ENCODE measurements at places on chromosomes 1 and 21.

DNA sequence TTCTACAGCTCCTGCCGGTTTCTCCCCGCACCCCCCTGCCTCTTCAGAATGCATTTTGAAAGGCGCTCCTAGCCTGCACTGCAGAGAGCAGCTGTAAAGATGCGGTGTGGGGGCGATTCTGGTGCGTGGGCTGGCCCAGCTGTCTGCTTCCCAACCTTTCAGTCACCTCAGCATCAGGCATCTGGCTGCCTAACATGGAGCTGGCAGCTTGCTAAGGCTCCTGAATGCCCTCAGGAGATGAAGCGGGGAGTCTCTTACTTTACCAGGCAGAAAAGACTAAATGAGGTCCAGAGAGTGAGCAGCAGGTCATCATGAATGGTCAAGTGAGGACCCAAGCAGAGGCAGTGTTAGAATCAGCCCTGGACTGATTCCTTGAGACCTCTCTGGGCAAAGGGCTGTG is 8.7 kb downstream of the IER5 start:
- DNase-seq: no peak

GRCh38 chr1:183012301-183012994 is 10.8 kb upstream of the LAMC1 start:
- no peak for DNase-seq

DNA sequence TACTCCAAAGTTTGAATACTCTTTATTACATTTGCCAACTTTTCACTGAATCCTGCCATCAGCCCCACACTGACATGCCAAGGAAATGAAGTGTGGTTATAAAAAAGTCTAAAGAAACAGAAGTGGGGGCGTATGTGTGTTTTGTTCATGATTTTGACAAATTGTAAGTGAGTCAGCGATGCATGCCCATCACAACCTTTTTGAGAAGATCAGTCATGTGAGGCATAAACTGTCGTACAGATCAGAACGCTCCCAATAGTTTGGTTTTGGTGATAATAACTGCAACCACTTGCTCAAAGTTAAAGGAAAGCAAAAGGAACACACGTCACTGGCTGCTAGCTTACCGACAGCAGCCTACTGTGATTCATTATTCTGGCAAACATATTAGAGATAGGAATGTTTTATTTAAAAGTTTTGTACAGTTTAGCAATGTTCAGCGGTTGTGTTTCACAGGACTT is 95.6 kb downstream of the RGS2 start:
- peak; percentile 96 for DNase-seq

DNA sequence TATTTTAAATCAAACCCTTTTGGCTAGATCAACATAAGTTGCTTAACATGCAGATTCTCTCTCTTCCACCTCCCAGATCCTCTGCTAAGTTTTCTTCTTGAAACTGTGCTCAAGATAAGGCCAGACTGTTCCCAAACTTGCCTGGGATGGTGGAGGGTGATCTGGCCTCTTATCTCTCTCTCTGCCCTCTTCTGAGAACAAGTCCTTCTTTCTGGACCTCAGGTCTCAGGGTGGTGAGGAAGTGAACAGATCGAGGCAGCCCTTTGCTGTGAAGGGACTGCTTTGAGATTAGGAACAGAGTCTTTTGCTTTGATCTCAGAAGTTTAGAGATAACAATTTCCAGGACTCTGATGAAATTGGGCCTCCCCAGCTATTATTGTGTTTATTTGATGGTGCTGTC is 70.7 kb downstream of the HUNK start:
- DNase-seq: no peak

DNA sequence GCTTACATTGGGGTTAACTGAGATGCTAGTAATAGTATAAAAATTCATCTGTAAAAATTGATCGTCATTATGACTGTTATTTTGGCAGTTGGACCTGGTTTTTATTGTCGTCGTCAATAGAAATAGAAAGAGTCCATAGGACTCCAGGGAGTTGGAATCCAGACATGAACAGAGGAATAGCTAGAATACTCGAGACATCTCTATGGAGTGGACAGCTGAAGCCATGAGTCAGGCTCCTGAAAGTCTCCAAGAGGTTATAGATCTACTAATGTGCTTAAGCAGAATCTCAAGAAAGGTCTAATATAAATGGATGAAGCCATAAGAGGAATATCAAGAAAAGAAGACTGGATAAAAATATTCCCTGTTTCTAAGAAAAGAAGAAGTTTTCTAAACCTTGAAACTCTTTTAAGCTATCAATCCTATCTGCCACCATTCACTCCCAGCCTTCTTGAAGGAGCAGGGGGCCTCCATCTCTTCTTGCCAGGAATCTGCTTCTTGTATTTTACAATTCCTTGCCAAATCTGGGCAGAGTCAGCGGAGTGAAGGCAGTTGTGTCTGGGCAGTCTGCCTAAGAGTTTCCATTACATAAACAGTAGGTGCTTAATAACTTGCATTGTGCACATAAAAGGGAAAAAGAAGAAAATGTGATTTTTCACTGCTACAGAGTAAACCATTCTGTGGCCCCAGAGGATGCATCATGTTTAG is 163.3 kb downstream of the ST6GALNAC5 start:
- no peak for DNase-seq

- no peak for DNase-seq
Observed at GRCh38 chr1:2950926-2951305, 70.4 kb upstream of the ACTRT2 start.

DNA sequence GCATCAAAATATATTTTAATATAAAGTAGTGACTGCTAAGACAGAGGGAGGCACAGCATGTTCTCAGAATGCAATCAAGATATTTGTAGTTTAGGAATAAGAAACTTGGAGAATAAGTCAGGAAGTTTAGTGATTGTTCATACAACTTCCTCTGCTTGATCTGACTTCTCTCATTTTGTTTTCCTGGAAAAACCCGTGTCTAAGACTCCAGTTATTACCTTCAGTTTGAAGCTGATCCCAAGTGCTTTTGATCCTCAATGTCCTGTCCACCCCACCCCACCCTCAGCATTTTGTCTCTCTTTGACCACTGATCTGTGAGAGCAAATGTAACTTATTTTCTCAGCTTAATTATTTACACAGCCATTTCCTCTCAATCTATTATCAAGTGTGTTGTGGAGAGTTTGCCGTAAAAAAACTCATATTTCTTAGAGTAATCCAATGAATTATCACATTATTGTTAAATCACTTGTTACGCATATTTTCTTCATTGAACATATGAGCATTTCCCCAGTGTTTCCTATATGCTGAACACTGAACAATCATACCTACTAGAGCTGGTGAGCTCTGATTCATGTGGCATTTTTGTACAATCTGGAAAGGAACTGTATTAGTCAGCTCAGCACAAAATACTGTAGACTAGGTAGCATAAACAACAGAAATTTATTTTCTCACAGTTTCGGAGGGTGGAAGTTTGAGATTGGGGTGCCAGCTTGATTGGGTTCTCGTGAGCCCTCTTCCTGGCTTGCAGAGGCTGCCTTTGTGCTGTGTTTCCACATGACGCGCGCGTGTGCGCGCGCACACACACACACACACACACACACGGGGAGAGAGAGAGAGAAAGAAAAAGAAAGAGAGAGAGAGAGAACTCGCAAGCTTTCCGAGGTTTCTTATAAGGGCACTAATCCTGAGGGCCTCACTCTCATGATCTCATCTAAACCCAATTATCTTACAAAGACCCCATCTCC is 65.5 kb upstream of the DPYD start:
- DNase-seq: no peak

GRCh38 chr1:214384373-214385079 is 103.6 kb downstream of the SMYD2 start:
- DNase-seq: no peak

- no peak for DNase-seq
Observed at GRCh38 chr1:31792541-31792940, 23.3 kb downstream of the SPOCD1 start.

- peak; percentile 76 for DNase-seq
Observed at GRCh38 chr21:34996304-34997101, 52.6 kb downstream of the RUNX1 start.

GRCh38 chr1:226603022-226603857 is 54.7 kb downstream of the STUM start:
- peak; percentile 50 for DNase-seq

DNA sequence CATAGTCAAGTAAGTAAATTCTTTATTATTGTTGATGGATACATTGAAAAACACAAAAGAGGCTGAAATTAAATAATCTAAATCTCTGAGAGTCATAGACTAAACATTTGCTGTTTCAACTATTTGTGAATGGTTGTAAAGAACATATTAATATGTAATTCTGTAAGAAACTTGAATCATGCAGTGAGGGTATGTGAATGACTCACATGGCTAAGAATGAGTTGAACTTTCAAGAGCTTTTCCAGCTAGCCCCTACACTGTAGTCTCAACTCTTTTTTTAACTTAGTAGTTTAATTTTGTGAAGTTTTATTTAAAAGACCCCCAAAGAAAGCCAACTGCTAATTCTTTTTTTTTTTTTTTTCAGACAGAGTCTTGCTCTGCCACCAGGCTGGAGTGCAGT is 588.1 kb downstream of the DPYD start:
- peak; percentile 85 for DNase-seq

GRCh38 chr1:64882574-64883255 is 83.6 kb downstream of the JAK1 start:
- no peak for DNase-seq

- DNase-seq: no peak
Observed at GRCh38 chr1:115168026-115168425, 78.7 kb upstream of the TSPAN2 start.

DNA sequence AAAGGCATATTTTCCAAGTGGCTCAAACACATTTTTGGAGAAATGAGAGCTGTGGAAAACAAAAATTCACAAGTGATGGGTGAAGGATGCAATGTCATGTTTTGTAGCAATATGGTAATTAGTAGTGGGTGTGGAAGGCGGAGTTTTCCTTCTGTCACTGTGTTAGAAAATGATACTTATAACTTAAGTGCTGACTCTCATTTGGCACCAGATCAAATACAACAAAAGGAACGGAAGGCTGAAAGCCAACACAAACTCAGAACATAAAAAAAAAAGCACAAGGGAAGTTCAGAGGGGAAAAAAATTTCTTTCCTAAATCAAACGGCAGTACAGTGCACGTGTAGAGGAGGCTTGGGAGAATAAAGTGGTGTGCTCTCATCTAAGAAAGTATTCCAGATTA is at the start of gene TNFSF18:
Gene TNFSF18 (minus strand): TSS at position 77 of the 400 bp plus-strand sequence. CDS start 45 bp downstream, at position 32.
- peak; percentile 91 for DNase-seq

- DNase-seq: peak; percentile 36
Observed at GRCh38 chr1:225700889-225701465, 48.1 kb upstream of the ENAH start.

DNA sequence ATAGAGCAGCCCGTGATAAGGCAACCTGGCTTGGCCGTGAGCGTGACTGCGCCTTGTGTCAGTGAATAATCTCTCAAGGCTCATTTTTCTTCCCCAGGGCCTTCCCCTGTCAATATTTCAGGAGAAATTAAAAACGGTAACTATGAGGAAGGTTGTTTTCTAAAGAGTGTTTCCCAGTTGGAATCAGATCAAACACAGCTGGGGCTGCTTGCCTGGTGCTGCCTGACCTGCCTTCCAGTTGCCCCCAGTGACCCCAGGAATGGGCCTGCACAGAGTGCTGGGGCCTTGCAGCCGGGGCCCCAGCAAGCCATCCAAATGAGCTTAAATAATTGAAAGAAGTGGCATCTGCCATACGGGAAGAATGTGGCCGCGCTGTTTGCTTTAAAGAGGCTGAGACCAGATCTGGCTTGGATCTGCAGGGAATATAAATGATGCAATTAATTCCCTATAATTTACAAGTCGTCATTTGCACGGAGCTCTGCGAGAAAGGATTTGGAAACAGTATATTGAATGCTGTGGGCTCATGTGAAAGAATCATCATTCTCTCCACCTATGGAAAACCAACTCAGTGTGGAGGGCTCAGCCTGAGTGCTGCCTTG is 203.9 kb downstream of the C1orf94 start:
- no peak for DNase-seq

- DNase-seq: no peak
Observed at GRCh38 chr1:174314433-174314832, 133.3 kb upstream of the GPR52 start.

- DNase-seq: no peak
Observed at GRCh38 chr1:81345110-81345509, 455.6 kb upstream of the ADGRL2 start.

- DNase-seq: peak; percentile 33
Observed at GRCh38 chr1:230327892-230328284, 98.2 kb downstream of the PGBD5 start.

DNA sequence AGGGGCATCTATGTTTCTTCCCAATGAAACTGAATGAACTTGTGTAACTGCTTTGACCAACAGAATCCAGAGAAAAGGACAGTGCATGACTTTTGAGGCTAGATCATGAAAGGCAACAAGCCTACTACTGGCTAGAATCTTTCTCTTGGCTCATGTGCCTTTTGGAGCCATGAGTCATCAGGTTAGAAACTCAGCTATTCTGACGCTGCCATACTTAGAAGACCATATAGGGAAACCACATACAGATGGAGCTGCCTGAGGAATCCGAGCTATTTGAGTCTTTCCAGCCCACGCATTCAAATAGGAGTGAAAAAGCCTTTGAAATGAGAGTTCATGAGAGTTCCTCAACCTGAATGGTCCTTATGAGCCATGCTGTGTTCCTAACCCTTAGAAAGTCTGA is 738.5 kb upstream of the CHRM3 start:
- DNase-seq: peak; percentile 100

DNA sequence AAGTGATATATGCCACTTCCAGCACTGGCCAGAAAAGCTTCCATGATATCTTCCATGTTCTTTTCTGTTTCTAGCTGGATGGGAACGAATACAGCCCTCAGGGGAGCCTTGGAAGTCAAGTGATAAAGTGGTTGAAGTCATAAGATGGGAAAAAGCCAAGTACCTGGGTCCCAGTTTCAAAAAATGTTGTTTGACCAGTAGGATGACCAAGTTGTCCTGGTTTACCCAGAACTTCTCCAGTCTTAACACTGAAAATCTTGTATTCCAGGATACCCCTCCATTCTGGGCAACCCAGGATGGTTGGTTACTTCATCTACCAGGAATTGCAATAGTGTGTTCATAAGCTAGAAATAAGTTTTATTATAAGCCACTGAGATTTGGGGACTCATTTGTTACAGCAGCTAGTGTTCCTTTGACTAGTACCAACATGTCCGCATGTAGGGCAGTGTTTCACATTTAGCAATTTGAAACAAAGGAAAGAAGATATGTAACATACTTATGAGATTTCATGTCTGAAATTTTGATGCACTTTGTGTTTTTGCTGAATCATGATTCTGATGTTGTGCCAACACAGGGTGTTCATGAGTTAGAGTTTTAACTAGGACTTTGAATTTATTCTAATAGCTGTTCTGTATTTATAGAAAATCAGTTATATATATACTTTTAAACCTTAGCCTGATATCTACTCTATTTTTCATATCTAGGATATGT is 139.9 kb downstream of the TPR start:
- no peak for DNase-seq

- DNase-seq: no peak
Observed at GRCh38 chr1:66932291-66932690, 7.5 kb downstream of the MIER1 start.

DNA sequence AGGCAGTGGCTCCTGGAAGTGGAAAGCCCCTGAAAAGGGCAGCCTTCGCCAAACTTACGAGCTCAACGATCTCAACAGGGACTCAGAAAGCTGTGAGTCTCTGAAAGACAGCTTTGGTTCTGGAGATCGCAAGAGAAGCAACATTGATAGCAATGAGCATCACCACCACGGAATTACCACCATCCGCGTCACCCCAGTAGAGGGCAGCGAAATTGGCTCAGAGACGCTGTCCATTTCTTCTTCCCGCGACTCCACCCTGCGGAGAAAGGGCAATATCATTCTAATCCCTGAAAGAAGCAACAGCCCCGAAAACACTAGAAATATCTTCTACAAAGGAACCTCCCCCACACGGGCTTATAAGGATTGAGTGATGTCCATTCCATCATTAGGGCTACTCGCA is 42.4 kb downstream of the PLPPR4 start:
- no peak for DNase-seq

- DNase-seq: no peak
Observed at GRCh38 chr1:224544346-224545110, 71.6 kb upstream of the CNIH3 start.

Data from choroid plexus epithelial cell (primary cell).